ENCODE measurements at places on chromosomes 7 and 10. TPM values are rescaled to one million over a fixed set of nuclear protein-coding genes. Genes with fewer than 3 reads are reported as not detected.

CCL24 gene
- total RNA-seq, result not detected

CTAGE4 gene
- not detected for total RNA-seq

SPDYE16 gene
- total RNA-seq, result not detected

NEBL gene
- total RNA-seq, result 8.5 TPM

GTF2IRD1 gene
- total RNA-seq, result 25.3 TPM

PARD3 gene
- 64.0 TPM for total RNA-seq

CH25H gene
- 0.26 TPM for total RNA-seq

TMEM270 gene
- total RNA-seq, result not detected

GPRIN2 gene
- 32.7 TPM for total RNA-seq

TAS2R41 gene
- not detected for total RNA-seq

PTF1A gene
- total RNA-seq, result not detected

EN2 gene
- 0.99 TPM for total RNA-seq

TMEM196 gene
- total RNA-seq, result not detected

PALD1 gene
- total RNA-seq, result 6.8 TPM

C10orf105 gene
- not detected for total RNA-seq

PON3 gene
- total RNA-seq, result 31.0 TPM

HYAL4 gene
- total RNA-seq, result not detected

PLXDC2 gene
- total RNA-seq, result 0.06 TPM

ADIRF gene
- total RNA-seq, result not detected

FBXL13 gene
- 0.26 TPM for total RNA-seq

CLDN4 gene
- total RNA-seq, result 5.8 TPM

VWA2 gene
- total RNA-seq, result not detected

NRG3 gene
- total RNA-seq, result not detected

CYP17A1 gene
- total RNA-seq, result not detected

COL17A1 gene
- total RNA-seq, result 1.8 TPM

MINDY4 gene
- total RNA-seq, result 2.8 TPM

PIP gene
- not detected for total RNA-seq

AS3MT gene
- 4.2 TPM for total RNA-seq

AUTS2 gene
- total RNA-seq, result 2.7 TPM

EEPD1 gene
- 57.7 TPM for total RNA-seq

MBL2 gene
- total RNA-seq, result not detected

EBLN1 gene
- total RNA-seq, result not detected

SPDYE8 gene
- total RNA-seq, result not detected

PAPOLB gene
- total RNA-seq, result not detected

COL28A1 gene
- total RNA-seq, result 0.60 TPM

BTAF1 gene
- total RNA-seq, result 8.6 TPM

CUBN gene
- total RNA-seq, result not detected

ABCC2 gene
- total RNA-seq, result 138 TPM

HABP2 gene
- total RNA-seq, result 0.07 TPM

WNT8B gene
- not detected for total RNA-seq

TUBB8 gene
- not detected for total RNA-seq

LIPK gene
- total RNA-seq, result not detected

SKIDA1 gene
- 0.91 TPM for total RNA-seq

RPEL1 gene
- total RNA-seq, result 0.09 TPM

CCDC7 gene
- total RNA-seq, result 1.0 TPM

FZD8 gene
- total RNA-seq, result 5.0 TPM

CCDC146 gene
- 0.48 TPM for total RNA-seq

LAMB4 gene
- 0.19 TPM for total RNA-seq

OPN4 gene
- total RNA-seq, result not detected

All from A549 treated with GW870086 at 1 μM for 4 hours (cell line).